Stimulated activated CD4-positive, alpha-beta T cell treated with anti-CD3 and anti-CD28 coated beads, Interleukin-1b, Interleukin-23, amount 100 ng/mL, for 1 hour (primary cell): ENCODE measurements at places on chromosomes 13 and 19.

DNA sequence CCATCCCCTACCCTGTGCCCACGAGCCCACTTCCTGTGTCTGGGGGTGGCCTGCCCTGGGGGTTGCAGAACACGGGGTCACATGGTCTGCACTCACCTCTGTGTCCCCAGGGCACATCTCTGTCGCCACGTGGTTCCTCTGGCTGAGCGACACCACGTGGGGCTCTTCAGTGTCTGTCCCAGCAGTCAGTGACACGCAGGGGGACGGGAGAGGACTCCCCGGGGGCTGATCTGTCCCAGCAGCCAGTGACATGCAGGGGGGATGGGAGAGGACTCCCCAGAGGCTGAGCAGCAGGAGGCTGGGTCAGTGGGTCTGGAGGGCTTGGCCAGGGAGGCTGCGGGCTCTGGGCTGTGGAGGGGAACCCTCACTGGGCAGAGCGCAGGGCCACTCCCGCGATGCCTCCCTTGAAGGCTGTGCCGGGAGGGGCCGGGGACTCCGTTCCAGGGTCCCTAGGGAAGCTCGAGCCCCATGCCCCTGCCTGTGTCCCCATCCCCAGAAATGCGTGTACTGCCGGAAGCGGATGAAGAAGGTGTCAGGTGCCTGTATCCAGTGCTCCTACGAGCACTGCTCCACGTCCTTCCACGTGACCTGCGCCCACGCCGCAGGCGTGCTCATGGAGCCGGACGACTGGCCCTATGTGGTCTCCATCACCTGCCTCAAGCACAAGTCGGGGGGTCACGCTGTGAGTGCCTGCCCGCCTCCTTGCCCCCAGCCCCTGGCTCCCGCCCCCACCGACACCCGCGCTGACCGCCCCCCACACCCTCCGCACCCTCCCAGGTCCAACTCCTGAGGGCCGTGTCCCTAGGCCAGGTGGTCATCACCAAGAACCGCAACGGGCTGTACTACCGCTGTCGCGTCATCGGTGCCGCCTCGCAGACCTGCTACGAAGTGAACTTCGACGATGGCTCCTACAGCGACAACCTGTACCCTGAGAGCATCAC lies 174.8 kb downstream of the KDM4B start:
- DNase-seq = no peak

- no peak for DNase-seq
These were observed at the start of gene TMEM150B for GRCh38 chr19:55325172-55325571. TMEM150B (minus strand) TSS chr19:55325341; CDS start chr19:55321036, 4,305 bp downstream.

- no peak for DNase-seq
These were observed 65.4 kb upstream of the ARGLU1 start for GRCh38 chr13:106633321-106633720.

DNA sequence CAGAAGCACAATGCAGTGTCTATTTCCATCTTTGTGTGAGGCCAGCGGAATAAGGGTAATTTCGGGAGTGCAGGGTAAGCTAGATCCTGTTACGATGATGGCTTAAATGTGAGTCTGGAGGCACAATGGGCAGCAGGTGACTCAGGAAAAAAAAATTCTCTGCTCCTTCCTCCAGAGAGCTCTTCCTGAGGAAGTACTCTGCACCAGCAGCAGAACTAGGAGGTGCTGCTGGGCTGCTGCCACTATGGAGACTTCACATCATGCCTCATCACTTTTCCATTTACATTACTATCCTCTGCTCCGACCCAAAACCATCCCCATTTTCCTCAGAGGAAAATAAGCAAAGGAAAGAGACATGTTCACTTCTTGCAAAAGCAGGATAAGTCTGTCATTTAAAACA lies 282.0 kb downstream of the DNAJC15 start:
- DNase-seq = no peak

DNA sequence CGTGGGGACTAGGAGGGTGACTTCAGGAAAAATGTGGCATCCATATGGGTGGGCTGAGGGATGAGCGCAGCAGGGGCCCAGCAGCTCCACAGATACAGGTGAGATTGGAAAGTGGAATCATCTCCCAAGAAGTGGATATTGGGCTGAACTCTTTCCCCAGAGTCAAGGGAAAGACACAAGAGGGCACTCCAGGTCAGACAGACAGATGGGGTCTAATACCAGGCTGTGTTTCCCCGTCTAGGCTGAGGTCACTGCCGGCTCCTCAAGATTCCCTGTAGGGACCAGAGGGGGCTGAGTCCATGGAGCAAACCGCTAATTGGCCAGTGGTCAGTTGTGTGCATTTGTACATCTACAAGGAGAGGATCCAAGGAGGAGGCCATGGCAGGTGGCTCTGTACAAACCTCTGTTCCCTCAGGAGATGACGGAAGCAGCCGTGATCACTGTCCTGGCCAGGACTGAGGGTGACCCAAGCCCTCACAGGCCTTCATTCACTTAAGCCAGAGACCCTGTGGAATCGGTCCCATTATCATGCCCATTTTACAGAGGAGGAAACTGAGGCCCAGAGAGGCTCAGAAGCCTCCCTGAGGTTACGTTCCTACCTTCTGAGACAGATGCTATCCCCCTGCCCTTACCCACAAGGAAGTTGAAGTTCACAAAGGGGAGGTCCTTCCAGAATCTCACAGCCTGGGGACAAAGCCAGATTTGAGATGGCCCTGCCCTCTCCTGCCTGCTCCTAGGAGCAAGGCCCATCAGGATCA lies 14.9 kb upstream of the IGLON5 start:
- no peak for DNase-seq

- no peak for DNase-seq
These were observed 133.0 kb downstream of the SIPA1L3 start for GRCh38 chr19:38039966-38040365.

DNA sequence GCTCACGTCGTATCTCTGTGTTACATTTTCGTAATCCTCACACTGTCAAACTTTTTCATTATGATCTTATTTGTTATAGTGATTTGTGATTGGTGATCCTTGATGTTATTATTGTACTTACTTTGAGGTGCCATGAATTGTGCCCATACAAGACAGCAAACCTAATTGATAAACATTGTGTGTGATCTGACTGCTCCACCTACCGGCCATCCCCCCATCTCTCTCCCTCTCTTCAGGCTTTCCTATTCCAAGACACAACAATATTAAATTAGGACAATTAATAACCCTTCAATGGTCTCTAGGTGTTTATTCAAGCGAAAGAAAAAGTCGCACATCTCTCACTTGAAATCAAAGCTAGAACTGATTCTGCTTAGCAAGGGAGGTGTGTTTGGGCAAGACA lies 349.3 kb downstream of the RBM26 start:
- no peak for DNase-seq
